ENCODE measurements at places on chromosomes 6 and 20.

DNA sequence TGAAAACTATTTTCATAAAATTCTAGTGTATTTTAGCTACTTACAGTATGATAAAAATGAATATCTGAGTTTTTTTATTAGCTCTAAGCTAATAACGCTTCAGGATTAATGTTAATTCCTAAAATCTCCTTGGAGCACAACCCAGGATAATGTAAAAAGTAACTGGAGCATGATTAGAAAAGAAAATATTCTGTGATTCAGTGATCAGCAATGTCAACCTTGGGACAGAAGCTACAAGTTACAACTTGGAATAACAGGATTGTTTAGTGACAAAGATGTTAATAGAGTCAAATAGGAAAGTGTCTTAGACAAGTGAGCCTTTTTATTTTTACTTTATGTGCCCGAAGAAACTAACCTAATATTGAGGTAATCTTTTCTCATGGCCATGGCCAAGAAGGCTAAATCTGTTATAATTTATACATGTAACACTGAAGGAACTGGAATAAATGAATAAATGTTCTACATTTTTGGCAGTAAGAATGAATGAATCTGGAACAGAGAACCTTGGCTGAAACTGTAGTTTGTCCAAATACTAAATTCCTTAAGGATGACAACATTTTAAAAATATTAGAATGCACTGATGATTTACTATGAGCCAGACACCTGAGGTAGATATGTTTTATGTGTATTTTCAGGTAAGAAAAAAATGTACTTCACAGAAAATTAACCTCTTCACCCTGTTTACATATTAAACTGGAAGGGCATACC, 994.0 kb downstream of the GRIK2 start:
- DNase-seq, result no peak

DNA sequence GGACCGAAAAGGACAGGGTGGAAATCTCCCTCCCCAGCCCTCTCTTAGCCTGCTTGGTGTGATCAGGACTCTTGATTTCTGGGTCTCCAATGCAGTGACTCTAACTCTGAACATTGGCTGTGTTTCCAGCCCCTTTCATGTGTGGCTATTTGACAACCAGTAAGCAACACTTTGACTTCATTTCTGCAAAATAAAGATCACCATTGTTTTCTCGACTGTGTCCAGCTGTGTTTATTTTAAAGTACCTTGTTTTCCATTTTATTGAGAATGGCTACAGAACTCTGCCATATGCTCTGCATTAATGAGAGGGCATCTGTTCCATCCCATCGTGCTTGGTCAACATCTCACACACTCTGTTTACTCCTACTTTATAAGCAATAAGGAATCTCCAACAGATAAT, 60.9 kb upstream of the TAGAP start:
- DNase-seq, result no peak

DNA sequence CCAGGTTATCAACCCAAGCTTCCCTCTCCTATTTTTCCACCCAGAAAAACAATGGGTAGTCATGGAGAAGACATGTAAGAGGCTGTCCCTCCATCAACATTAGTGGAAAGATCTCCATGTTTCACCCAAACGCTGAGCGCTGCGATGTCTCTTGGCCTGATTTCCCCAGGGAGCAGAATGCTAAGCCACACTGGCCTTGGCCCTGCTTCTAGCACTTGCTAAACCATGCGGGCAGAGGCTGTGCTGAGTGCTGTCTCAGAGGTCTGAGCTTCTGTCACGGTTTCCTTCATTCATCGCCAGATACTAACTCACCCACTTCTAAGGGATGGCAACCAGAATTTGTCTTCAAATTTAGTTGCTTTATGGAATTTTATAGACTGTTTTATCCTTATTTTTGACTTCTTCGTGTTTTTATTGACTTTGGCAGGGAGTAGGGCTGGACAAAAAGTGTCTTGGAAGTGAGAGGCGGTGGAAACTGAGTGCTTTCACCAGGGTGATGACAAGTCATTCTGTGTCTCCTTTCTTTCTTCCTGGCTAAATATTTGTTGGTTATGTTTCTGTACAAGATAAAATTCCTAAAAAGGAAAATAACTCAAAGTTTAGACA, 181.4 kb upstream of the UST start:
- DNase-seq, result no peak

- no peak for DNase-seq
Observed at GRCh38 chr20:49338061-49338460, 60.2 kb upstream of the ZNFX1 start.

DNA sequence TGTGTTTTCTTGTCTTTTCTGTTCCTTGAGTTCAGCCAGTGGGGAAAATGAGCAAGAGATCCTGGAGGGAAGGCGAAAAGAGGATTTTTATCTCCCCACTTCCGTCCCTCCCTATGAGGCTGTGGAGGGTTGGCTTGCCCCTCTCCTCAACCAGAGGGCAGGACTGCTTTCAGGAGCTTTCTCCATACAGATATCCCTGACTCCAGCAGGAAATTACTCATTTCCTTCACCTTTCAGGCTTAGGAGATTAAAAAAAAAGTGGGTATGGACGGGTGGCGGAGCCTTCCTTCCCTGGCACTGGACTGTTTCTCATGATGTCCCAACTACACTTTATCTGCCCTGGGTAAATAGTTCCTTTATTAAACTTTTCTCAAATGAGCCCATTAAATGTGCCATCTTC, 241.2 kb downstream of the FRK start:
- no peak for DNase-seq

GRCh38 chr20:1173698-1174097, 11.1 kb downstream of the TMEM74B start:
- no peak for DNase-seq

- no peak for DNase-seq
Observed at GRCh38 chr6:133818320-133818719, 70.6 kb upstream of the TCF21 start.

DNA sequence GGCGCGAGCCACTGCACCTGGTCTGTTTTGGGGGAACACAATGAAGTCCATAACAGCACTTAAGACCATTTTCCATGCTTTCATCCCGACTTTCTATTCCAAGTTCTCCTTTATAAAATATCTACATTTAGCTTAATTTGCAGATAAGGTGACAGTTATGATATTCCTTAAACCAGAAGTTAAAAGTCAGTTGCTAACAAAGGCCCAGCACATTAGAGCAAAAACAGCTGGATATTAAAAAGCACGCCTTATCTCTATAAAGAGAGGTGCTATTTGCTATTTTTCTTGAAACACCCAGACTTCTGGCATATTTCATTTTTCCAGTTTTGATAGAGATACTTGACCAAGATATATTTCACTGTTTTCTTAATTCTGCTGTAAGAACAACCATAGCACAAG, 15.8 kb downstream of the OR2B2 start:
- DNase-seq, result no peak

DNA sequence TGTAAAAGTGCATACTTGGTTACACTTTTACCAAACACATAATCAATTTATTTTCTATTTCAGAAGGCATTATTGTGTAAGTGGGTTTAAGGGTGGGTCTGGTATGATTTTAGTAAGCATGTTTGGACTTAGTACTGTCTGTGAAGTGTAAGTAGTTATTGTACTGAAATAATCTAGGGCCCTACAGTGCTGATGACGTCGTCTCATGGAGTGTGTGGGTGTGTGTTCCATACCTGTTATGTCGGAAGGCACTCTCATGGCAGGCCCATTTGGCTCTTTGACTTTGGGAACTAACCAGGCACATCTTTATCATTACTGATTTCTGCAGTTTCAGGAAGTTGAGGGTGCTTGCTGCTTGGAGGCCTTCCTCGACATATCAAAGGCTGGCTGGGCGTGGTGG, 155.1 kb downstream of the SASH1 start:
- no peak for DNase-seq

DNA sequence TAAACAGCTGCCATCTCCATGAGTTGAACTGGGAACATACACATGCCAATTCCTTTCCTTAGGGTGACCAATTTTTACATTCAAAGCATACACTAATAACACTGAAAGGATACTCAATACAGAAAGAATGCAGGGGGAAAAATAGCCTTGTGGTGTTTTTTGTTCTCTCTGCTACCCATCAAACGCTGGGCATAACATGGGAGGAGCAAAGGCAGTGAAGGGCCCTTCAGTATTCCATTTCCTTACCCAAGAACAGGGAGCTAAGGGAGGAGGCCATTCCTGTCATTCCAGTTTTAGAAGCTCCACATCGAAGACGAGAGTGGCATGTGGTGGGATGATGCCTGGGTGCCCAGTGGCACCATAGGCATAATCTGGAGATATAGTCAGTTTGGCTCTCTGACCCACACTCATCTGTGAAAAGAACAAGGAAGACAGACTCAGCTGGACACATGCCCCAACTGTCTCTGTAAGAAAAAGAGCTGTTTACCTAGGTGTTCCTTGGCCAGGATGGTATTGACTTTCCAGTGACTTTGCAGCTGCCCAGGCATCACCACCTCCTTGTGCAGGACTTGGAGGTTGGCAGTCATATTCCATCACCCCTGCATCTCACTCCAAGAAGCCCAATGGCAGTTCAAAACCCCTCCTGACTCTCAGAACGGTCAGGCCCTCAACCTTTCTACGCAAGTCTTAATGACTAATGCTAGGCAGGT, 20.9 kb downstream of the FKBP1A start:
- DNase-seq, result no peak

GRCh38 chr6:137283940-137284810, 65.0 kb upstream of the IFNGR1 start:
- DNase-seq, result no peak

DNA sequence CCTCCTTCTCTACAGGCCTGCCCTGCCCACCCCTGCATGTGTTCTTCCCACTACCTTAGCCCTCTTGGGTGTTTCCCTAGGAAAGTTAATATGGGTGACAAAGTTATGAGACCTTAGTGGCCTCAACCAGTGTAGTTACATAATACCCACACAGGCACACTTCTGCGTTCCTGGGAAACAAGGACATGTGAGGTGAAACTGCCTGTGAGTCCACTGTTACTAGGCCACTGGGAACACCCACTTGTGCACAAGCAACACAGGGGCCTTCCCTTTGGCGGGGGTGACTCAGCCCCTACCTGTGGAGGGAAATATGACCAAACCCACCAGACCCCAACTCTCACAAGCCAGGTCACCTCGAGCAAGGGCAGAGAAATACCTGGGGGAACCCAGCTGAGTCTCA, 12.8 kb downstream of the PI16 start:
- DNase-seq, result no peak

GRCh38 chr6:41625442-41625841, 12.8 kb upstream of the MDFI start:
- no peak for DNase-seq

GRCh38 chr6:11346516-11346915, 114.0 kb upstream of the NEDD9 start:
- no peak for DNase-seq

GRCh38 chr6:116763906-116764628, 1.5 kb downstream of the FAM162B start:
- DNase-seq, result no peak

- DNase-seq, result no peak
Observed at GRCh38 chr6:42410861-42411260, 40.9 kb downstream of the TRERF1 start.

DNA sequence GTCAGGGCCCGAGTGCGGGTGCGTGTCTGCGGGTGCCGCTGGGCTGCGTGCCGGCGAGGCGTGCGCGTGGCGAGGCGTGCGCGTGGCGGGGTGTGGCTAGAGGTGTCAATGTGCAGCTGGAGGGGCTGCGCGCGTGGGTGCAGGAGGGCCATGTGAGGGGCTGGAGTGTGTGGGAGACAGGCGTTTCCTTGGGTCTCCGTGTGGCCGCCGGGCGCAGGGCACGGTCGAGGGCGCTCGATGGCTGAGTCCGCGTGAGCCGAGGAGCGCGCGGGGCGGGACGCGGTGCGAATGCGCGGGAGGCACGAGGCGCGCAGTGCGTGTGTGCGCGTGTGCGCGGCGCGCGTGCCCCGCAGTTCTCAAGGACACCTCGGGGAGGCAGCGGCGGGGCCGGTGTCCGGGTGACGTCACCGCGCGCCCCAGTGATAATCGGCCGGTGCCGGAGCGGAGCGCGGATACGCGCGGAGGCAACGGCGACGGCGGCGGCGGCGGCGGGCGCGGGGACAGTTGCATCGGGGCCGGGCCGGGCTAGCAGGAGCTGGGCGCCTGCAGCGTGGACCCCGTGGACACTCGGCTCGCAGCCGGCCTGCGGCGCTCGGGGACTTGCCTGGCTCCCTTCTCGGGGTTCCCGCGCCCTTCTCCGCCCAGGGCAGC, 38.7 kb downstream of the YTHDF1 start:
- DNase-seq, result no peak

DNA sequence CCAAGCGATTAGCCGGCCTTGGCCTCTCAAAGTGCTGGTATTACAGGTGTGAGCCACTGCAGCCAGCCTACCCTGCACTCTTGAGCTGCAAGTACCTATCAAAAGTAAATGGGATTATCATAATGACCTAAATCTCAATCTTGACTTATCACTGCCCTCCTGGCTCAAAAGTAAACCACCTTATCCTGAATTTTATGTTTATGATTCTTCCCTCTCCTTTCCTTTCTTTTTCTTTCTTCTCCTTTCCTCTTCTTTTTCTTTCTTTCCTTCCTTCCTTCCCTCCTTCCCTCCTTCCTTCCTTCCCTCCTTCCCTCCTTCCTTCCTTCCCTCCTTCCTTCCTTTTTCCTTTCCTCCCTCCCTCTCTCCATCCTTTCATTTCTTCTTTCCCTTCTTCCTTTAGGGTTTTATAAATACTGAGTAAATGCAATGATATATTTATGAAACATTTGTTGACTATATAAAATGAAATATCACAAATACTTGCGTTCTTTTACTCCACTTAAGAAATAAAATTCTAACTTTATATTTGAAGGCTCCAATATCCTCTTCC, 21.0 kb downstream of the SPATS1 start:
- DNase-seq, result no peak

DNA sequence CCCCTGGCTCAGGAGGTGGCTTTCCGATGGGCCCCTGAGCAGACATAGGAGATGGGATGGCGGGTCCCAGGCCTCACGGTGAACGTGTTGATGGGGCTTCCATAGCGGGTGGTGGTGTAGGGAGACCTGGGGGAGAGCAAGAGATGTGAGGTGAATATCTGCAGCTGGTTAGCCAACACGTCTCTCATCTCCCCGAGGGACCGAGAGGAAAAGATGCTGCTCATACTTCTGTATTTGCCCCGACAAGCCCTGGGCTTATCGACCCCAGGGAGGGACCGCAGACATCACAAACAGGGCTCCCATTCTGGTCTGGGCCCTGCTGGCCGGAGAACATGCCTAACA, 38.7 kb downstream of the C6orf132 start:
- no peak for DNase-seq

DNA sequence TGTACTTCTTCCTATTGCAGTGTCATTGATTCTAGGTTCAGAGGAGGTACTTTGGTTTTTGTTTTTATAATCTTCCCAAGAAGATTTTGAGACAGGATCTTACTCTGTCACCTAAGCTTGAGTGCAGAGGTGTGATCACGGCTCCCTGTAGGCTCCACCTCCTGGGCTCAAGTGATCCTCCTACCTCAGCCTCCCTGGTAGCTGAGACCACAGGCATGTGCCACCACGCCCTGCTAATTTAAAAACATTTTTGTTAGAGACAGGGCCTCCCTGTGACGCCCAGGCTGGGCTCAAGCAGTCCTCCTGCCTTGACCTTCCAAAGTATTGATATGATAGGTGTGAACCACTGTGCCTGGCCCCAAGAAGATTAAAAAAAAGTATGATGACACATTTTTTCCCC, 3.4 kb upstream of the SLC17A5 start:
- no peak for DNase-seq

Measured in dermis blood vessel endothelial cell (primary cell).